Caki2 (cell line): ENCODE measurements at places on chromosomes 13 and 19.

GRCh38 chr19:789701-790060 is 7.6 kb upstream of the PTBP1 start:
- DNase-seq, result no peak

DNA sequence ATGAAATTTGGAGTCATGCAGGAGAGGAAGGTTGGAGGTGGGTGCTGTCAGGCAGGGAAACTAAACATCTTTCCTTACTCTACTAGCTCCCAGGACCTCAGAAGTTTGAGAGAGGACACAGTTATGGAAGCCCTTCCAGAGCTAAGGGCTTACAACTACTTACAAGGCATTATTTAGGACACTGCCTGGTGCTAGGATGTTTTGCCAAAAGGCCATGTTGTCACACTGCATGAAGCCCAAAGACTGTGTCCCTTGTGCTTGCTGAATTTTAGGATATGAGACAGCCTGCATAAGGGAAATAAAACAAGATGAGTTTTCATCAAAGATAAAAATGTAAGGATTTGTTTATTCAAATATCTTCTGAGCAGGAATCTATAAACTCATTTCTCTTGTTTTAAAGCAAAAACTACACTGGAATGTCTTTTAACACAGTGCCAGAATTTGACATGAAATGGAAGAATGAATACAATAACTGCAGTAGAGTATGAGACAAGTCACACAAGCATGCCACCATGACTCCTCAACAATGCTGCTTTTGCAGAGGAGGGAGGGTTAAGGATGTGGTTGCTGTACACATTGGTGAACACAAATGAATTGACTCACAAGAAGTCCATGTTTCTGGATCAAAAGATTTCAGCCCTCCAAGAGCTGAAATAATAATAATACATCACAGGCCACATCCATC is 258.4 kb downstream of the SPRY2 start:
- DNase-seq, result no peak

- no peak for DNase-seq
These were observed 27.7 kb upstream of the UBL3 start for GRCh38 chr13:29878101-29878500.

DNA sequence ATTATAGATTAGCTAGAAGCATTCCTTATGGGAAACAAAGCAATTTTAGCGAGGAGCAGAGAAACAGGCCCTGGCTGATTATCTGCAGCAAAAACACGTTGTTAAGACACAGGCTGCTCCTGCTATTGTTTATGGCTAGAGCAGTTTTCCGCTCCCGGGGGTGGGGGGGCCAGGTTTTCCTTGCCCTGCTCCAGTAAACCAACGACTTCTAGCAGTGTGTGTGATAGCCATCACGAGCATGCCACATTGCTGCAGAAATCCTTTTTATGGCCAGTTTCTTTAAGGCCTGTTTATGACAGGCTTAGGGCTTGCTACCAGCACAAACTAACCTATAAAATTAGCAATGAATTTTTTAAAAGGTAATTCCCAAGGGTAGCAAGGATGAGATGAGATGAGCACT is 18.4 kb upstream of the IL17D start:
- DNase-seq, result no peak

GRCh38 chr13:65264066-65264465 is 1966.1 kb downstream of the PCDH9 start:
- no peak for DNase-seq

- DNase-seq, result no peak
These were observed 10.9 kb downstream of the MIR17HG start for GRCh38 chr13:91358387-91358782.

GRCh38 chr19:7622933-7623685 is 6.2 kb downstream of the XAB2 start:
- no peak for DNase-seq

DNA sequence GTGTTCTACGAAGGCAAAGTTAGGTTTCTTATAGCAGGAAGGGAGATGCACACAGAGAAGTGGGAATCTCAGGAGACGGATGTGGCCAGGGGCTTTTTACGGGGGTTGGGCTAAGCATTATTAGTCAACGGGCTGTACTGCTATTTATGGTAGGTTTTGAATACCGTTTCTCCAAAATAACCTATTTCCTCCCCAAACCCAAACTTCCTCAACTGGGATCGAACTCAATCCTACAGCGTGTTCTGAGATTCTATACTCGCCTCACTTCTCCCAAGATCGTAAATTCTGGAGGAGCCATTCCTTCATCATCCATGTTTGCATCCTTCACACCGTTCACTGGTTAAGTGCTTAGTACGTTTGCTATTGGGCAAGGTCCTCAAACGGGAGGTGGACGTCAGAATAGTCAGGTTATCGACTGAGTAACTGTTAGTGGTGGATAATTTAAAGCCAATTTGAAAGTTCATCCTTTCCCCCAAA is 1.2 kb upstream of the TRIM13 start:
- no peak for DNase-seq

DNA sequence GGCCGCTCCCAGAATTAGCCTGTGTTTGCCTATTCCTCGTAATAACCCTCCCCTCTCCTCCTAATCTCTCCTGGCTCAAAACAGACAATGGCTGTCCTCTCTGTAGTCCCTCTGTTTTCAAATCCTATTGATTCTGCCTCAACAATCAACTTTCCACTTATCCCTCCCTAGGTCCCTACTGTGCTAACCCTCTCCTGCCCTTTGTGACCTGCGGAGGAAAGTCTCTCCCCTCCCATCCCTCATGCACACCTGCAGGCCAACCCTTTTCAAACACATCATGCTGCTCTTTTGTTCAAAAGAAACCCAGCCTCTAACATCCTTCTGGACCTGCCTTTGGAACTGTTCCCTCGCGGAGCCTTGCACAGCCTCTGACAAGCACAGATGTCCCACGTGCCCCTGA is 37.3 kb downstream of the CILP2 start:
- DNase-seq, result no peak

- DNase-seq, result no peak
These were observed 1067.7 kb downstream of the PCDH9 start for GRCh38 chr13:66162470-66162869.

DNA sequence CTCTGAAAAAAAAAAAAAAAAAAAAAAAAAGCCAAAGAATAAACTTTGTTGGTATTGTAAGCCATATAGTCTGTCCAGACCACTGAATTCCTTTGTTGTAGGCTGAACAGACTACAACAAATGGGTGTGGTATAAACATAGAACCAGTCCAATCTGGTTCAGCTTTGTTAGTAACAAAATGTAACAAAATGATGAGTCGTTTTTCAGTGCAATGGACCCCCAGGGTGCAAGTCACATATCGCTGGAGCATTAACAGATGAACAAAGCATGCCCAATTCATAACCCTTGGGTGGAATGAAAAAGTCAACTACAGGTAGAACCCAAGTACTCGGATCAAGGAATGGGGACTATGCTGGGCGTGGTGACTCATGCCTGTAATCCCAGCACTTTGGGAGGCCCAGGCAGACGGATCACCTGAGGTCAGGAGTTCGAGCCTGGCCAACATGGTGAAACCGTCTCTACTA is 13.6 kb upstream of the FCHO1 start:
- peak; percentile 60 for DNase-seq

DNA sequence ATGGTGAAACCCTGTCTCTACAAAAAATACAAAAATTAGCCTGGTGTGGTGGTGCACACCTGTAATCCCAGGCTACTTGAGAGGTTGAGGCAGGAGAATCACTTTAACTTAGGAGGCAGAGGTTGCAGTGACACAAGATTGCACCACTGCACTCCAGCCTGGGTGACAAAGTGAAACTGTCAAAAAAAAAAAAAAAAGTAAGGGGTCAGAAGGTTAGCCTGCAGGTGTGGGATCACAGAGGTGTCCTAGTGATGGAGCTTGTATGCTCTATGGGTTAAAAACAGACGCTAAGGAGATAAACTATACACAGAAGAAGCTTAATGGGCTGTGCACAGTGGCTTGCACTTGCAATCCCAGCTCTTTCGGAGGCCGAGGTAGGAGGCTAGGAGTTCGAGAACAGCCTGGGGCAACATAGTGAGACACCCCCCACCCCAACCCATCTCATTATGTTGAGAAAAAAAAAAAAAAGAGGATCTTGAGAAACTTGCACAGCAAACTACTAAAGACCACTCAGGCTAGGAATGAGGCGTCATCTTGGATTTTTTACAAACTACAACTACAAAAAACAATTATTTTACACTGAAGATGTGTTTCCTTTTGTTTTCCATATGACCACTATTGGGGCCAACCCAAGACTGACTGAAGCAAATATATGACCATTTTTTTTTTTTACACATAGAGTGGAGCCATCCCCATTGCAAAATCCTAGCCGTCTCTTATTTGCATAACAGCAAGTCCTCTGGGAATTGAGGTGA is 7.9 kb downstream of the FOSB start:
- no peak for DNase-seq
